ENCODE measurements at places on chromosomes 2 and 18. TPM values are rescaled to one million over a fixed set of nuclear protein-coding genes. Genes with fewer than 3 reads are reported as not detected.

PAX8 gene
- 0.62 TPM for total RNA-seq

SDC1 gene
- 29.5 TPM for total RNA-seq

TXNDC2 gene
- total RNA-seq, result 0.62 TPM

HK2 gene
- 0.82 TPM for total RNA-seq

ZC3H6 gene
- total RNA-seq, result 13.7 TPM

TEKT4 gene
- total RNA-seq, result not detected

Measured in gastroesophageal sphincter (tissue), 4 donors.